LNCaP clone FGC (cell line): ENCODE measurements at places on chromosomes 4 and X.
A peak's percentile ranks its signal among the peaks of the same experiment; 100 is the strongest.

DNA sequence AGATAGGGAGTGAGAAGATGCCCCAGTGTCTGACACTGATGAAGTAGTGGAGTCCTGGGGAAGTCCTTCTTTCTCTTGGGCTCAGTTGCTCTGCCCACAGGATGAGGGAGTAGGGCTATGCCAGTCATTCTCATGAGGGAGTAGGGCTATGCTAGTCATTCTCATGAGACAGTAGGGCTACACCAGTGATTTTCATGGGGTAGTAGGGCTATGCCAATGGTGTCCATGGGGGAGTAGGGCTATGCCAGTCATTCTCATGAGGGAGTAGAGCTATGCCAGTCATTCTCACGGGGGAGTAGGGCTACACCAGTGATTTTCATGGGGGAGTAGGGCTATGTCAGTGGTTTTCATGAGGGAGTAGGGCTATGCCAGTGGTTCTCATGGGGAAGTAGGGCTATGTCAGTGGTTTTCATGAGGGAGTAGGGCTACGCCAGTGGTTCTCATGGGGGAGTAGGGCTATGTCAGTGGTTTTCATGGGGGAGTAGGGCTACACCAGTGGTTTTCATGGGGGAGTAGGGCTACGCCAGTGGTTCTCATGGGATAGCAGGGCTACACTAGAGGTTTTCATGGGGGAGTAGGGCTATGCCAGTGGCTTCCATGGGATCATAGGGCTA is 43.3 kb upstream of the SOD3 start:
- DNase-seq: no peak

DNA sequence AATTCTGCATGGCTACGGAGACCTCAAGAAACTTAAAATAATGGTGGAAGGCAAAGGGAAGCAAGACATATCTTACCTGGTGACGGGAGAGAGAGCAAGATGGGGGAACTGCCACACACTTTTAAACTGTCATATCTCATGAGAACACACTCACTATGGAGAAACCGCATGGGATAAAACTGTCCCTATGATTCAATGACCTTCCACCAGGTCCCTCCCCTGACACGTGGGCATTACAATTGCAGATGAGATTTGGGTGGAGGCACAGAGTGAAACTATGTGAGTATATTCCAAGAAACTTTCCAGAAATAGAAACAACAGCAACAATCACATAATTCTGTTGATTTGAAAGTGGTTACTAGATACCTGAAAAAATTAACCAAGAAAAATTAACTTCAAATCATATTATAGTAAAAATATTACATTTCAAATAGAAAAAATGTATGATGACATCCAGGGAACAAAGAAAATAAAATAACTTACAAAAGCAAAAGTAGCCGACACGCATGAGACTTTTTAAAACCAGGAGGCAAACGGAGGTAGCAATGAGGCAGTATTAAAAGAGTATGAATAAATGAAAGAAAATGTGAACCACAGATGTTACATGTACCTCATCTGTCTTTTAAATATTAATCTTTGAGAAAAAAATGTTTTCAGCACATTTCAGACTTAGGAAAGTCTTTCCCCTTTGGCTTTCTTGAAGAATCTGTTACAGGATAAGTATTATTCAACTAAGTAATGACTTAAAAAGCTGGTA is 879.5 kb downstream of the TECRL start:
- DNase-seq: no peak

DNA sequence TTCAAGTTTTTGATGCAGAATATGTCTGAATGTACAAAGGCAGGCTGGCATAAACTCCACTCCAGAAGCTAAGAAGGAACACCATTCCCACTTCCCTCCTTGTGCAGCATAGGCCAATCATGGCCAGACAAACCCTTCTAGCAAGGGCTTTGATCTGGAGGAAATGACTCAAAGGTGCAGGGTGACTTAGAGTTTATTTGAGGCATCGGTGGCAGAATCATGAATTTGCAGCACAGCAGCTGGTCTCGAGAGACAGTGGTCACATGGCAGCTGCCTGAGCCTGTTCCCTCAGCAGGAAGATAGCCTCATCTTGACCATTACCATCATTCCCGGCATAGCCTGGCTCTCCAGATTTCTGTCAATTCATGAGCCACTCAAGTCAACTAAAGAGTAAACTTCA is 154.5 kb downstream of the ATP10D start:
- no peak for DNase-seq

DNA sequence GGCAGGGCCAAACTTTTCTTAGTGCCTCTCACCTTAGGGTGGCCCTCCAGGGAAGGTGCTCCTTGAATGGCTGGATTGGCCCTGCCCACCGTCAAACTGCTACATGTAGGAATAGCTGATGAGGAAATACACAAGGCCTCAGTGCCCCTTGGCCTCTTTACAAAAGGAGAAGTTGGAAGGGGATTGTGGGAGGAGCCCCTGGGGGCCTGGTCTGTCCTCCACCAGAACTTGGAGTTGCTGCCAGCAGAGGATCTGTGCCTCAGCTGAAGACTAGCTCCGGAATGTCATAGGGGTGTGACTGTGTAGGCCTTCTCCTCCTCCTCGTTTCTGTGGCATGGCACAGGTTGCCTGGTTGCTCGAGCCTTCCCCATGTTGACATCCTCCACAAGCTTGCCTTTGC is 142.7 kb downstream of the AMMECR1 start:
- no peak for DNase-seq

DNA sequence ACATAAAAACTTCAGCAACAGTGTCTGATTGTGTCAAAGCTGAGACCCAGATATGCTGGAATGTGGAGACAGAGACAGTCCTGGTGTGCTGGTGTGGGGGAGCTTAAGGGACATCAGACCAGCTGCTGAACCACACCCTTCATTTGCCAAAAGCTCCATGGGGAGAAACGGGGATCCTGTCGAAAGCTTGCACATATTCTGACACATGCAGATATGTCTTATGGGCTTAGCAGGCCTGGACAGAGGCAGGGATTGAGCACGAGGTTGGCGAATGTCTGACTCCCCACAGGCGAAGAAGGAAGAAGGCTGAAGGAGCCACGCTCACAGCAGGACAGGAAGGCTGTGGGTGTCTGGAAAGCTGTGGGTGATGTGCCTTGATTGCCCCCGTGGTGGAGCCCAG is 72.1 kb upstream of the ACSL1 start:
- no peak for DNase-seq

DNA sequence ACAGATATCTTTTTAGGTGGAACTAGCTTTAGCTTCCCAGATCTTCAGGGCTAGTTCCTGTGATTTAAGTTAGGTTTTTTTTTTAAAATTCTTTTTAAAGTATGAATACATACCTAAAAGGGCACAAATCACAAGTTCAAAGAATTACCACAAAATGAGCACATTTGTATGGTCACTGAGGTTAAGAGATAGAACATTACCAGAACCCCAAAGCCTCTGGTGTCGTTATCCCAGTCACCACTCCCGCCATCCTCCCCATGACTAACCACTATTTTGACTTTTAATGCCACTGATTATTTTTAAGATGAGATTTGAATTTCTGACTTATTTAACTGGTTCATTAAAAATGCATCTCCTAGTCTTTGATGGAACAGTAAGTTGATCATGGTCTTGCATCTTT is 5.4 kb downstream of the PGK1 start:
- DNase-seq: no peak

DNA sequence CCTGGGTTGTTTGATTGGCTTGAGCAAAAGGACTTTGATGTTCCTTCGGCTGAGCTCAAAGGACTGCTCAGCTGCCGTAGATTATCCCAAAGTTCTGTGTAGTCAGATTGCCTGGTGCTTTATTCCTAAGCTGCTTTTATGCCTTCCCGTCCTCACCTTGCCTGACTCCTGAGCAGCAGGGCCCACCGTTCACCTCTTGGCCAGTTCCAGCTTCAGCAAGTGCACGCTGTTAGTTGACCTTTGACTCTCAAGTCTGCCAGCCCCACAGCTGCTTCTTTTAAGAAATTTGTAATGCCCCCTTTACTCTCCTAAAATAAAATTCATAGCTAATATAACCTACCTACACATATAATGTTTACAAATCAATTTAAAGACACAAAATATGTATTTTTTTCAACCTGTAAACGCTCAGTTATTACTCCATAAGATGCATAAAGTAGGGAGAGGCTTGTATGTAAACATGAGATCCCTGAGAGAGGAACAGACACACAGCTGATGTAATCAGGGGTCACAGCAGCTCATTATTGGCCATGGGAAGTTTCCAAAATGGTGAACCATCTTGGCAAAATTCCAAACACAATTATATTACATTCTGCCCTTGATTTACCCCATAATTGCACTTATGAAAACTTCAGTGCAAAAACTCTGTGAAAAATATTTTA is 28.6 kb downstream of the UCHL1 start:
- no peak for DNase-seq

DNA sequence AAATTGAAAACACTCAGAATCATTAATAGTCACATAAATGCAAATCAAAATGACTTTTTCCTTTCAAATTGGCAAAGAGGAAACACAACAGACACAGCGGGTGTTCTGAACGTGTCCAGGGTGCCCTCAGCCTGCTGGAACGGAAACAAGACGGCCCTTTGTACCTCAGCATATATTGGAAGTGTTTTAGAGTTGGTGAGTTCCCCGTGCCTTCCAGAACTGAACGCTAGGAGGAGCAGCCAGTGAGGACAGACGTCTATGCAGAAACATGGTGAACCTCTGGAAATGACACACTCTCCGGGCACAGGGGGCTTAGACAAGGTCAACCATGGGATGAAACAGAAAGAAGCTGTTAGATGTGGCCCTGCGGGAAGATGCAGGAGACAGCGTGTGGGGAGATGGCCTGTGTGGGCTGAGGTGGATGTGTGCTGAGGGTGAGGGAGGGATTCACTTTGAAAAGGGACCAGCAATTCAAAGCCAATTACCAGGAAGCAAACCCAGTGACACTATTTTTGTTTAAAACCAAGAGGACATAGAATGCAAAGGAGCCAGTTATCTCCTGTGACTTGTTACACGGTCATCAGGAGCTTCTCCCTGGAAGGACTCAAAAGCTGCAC is 40.4 kb downstream of the RNF212 start:
- peak; percentile 64 for DNase-seq

DNA sequence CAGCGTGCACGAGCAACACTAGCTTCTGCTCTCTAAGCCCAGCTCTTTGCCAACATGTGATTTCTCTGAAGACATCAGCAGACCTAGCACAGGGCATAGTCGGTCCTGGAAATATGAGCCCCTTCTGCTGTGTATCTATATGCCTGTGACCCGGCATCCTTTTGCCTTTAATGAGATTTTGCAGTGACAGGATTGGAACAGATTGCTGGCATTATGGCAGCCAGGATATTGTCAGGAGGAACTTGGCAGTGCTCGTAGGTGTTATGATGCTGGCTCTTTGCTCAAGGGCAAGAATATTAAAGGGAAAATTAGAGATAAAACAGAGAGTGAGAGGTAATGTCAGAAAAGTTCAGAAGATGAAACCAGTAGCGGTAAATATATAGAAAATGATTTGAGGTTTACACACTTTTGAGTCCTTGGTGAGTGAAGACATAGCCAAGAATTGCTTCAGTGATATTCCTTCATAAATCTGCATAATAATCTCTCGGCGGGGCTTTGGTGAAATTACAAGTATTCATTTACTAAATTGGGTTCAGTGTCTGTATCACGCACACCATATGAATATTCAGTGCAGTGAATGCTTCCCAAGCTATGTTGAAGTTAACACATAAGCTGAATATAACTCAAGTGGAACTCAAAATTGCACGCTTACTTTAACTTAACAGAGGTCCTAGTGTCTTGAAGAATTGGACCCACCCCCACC is 502.1 kb upstream of the NR3C2 start:
- DNase-seq: no peak

GRCh38 chr4:139560406-139561104 is 4.5 kb upstream of the SETD7 start:
- no peak for DNase-seq

- no peak for DNase-seq
These were observed 130.6 kb upstream of the FAM9C start for GRCh38 chrX:13175056-13175455.

DNA sequence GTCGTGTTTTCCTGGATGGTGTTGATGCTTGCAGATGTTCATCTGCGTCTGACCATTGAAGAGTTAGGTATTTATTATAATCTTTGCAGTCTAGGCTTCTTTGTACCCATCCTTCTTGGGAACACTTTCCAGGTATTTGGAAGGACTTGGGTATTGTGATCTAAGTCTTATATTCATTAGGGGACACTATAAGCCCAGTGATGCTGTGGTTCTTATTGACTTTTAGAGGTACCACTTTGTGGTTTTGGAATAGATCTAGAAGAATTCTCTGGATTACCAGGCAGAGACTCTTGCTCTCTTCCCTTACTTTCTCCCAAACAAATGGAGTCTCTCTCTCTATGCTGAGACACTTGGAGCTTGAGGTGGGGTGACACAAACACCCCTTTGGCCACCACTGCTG is 41.6 kb downstream of the AFM start:
- no peak for DNase-seq

- peak; percentile 42 for DNase-seq
These were observed 78.1 kb upstream of the BOD1L1 start for GRCh38 chr4:13705521-13706041.

GRCh38 chrX:143095816-143096215 is 70.1 kb downstream of the SPANXN4 start:
- no peak for DNase-seq

- no peak for DNase-seq
These were observed 514.4 kb downstream of the RPA4 start for GRCh38 chrX:97398030-97398551.

DNA sequence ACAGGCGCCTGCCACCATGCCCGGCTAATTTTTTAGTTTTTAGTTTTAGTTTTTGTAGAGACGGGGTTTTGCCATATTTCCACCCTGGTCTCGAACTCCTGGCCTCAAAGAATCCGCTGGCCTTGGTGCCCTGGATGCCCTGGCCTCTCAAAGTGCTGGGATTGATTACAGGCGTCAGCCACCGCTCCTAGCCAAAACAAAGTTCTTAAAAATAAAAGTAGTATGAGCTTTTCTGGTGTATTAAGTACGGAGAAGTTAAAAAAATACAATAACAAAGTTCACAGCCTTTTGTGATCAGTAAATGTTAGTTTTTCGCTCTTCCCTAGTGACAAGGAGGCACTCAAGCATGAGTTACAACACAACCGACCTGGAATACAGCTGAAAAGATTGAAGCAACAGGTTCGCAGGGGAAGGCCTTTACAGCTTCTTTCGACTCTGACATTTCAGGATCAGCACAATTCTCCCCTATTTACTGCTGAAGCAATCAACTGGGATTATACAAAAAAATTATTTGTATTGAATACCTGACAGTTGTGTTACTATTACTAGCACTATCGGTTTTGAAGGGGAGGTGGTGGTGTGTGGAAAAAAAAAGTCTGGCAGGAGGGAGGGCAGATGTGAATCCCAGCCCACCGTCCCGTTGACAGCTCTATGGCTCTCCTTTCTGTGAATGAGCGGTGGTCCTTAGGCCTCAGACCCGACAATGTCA is 893 bp upstream of the METAP1 start:
- DNase-seq: no peak

- no peak for DNase-seq
These were observed 75.3 kb downstream of the METTL14 start for GRCh38 chr4:118760493-118760892.

GRCh38 chr4:149145803-149146202 is 669.8 kb downstream of the IQCM start:
- DNase-seq: no peak

DNA sequence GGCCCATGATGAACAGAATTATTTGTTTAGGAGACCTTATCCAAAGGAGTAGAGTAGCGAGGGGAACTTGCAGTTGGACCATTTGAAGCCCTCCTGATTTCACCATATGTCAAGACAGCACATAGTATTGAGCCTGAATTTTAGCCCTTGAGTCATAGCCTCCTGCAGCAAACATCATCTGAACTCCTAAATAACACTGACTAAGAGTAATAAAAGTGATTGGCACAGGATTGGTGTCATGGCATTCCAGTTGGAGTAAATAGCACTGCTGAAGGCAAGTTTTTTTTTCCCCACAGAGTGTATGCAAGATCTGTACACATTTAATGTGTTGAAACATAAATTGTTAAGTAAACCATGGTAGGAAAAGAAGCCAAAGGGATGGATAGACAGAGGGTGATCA is 89.0 kb downstream of the COMMD8 start:
- no peak for DNase-seq
